Activated CD4-positive, alpha-beta T cell treated with anti-CD3 and anti-CD28 coated beads for 1 hour (primary cell): ENCODE measurements at places on chromosomes 5 and 9.

DNA sequence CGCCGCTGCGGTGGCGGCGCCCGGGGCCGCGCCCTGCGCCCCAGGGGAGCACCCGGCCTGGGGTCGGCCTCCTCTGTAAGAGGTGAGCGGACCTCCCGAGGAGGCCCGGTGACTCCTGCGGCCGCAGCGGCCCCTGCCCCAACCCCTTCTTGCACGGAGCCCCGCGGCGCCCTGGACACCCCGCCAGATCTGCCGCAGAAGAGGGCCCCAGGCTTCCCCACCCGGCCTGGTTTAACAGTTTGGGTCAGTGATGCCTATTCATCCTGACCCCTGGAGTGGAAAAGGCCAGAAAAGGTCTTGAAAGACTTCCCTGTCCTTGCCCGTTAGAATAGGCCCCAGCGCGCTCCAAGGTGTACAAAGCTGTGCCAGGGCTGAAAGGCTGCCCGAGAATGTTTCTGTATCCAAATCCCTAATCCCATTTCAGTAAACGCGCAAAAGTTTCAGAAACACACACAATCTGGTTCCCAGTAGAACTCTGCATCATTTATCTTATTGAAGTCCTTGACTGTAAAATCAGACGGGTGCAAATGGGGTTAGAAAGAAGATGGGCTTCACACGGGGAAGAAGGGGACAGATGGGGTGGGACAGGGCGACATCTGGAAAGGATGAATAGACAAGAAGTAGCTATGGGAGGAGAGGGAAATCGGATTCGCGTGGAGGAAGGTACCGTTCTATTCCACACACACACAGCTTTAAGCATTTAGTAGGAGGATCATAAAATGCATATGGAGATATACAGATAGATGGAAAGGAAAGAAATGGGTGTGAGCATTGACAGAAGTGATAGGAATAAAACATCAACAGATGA is 1.1 kb upstream of the SSBP2 start:
- no peak for DNase-seq

DNA sequence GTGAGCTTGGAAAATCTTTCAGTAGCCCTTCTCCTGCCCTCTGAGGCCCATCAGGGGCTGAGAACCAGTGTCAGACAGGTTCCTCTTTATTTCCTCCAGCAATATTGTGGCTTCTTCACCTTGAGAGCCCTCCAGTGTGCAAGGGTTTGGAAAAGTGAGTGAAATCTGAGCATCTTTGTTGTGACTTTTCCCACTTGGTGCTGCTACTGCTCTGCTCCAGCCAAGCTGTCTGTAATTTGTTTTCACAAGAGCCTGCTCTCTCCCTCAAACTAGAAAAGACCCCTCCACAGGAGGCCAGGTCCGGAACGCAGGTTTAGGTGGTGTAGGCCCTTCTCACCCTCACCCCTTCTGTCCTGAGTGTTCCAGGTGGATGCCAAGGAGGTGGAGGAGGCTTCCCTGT is 57.4 kb upstream of the SPRY4 start:
- DNase-seq: no peak

DNA sequence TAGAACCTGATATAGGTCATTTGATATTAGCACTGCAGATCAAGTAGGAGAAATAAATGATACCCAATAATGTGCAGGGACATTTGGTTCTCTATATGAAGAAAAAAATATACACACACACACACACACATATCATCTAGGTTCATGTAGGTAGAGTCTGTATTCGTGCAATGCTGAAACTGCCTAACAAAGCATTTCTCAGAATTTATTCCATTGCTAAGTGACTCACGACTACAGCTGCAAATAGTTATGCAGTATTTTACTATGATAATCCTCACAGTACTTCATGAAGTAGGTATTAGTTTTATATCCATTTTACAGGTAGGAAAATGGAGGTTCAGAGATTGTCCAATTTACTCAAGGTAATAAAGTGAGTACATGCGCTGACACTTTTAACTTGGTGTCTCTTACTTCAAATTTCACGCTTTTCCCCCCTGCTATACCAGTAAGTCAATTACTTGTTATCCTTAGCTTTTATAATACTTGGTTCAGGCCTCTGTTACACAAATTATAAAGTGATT is 2.4 kb downstream of the GIN1 start:
- no peak for DNase-seq

DNA sequence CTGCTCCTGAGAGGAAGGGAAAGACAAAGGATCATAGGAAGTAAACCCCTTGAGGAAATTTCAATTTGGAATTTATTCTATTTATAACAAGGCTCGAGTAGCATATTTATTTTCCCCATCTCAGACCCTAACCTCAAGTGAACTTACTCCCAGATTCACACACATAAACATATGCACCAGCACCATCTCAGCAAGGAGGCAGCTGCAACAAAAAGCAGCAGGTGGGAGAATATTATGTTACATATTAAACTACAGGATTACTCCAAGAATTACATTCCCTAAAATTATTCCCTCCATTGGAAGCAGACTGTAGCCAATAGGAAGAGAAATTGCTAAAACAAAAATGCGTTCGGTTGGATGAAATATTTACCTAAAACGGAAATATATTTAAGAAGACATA is 108.4 kb upstream of the PRSS3 start:
- DNase-seq: no peak

DNA sequence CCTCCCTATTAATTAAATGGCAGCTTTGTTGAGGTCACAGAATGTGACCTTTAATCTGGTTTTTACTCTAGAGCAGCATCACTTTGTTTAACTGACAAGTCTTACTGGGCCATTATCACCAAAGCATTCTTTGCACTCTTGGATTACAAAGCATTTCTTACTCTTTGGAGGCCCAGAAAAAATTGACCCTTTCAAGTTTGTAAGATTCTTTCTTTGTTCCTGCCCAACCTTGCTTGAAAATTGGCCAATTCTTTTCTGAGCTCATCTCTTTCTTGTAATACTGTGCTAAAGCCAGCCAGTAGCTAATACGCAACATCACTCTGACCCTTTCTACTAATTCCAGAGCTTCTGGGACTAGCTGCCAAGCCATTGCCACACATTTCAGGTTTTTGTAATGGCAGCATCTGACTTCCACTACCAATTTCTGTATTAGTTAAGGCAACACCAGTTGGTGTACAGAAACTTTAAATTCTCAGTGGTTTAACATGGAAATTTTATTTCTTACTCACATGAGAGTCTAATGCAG is 131.6 kb downstream of the PRDM6 start:
- DNase-seq: no peak

DNA sequence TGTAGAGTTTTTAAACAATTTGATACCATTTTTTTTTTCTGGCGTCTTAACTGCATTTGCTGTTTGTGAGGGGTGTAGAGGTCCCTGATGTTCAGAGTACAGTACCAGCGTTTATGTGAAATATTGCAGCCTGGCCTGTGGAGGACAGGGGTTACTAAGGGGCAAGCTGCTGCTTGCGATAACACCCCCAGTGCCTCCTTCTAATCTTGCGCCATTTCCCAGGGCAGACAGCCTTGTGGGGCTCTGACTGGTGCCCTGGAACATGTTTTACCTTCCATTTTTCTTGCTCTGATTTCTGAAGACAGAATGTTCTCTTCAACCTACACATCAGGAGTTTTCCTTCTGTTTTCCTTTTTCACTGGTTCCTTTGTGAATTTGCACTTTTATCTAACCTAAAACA is 142.9 kb downstream of the DOCK8 start:
- DNase-seq: no peak

GRCh38 chr9:110058304-110058953 is 149.5 kb downstream of the C9orf152 start:
- peak; percentile 29 for DNase-seq

GRCh38 chr9:121398374-121398773 is 28.3 kb upstream of the STOM start:
- no peak for DNase-seq

GRCh38 chr9:114006155-114006550 is 71.9 kb downstream of the AMBP start:
- DNase-seq: peak; percentile 3

GRCh38 chr5:67957374-67957773 is 258.2 kb upstream of the PIK3R1 start:
- no peak for DNase-seq

GRCh38 chr5:139566611-139567010 is 5.5 kb downstream of the UBE2D2 start:
- no peak for DNase-seq

DNA sequence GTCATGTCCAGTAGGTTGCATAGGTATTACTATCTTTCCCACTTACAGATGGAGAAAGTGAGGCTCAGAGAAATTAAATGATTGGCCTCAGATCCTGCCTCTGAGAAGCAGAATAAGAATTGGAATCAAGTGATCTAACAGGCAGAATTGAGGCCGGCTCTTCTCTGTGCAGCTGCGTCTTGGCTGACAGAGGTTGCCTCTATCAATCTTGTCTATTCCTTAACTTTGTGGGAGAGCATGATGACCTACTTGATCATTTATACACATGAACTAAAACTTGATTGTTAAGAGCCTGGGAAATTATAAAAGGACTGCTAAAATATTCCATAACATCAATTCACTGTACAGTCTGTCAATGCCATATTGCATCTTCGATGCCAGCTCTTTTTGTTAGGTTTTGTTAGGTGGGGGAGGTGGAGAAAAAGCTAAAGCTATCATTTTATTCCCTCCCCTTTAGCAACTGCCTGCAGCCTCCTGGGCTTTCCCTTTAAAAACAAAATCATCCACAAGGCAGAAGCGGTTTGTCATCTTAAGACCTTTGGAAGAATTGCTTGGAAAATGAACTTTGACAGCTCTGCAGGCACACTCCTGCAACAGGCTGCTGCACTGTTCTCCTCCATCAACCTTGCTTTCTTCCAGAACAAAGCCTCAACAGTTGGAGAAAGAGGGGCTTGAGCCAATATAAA is 247.4 kb downstream of the SMARCA2 start:
- no peak for DNase-seq

GRCh38 chr9:98795970-98796363 is 388 bp downstream of the ANKS6 start:
- DNase-seq: no peak

GRCh38 chr9:5514617-5515260 is 4.4 kb downstream of the PDCD1LG2 start:
- DNase-seq: no peak

DNA sequence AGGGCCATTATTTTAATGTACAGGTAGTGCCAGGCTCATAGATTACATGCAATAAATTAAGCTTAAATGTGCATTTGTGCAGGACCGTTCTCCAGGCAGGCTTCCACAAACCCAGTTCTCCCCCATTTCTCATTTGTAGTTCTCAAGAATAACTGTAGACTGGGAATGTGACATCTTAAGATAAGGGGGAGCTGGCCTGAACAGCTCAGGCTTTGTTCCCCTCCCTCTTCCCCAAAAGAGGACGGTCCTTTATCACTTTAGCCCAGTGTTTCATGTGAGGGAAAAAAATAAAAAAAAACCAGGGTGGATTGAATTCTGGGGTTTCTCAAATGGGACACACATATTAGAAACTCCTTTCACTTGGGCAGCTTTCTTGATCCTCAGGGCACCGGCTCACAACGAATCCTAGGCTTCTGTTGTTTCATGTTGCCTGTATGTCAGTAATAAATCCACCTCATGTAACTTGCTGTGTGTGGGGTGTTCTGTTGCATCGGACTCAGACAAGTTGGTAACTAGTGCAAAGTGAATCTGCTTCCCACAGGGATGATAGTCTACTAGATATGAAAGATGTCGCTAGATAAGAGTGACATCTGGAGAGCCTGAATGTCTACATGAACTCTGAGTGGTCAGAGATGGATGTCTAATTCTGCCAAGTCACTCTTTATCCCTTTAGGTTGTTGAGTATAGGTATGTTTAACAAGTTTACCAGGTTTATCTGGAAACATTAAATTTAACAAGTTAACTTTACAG is 2030.6 kb upstream of the NUDT12 start:
- no peak for DNase-seq

- DNase-seq: no peak
These were observed 21.7 kb downstream of the ERGIC1 start for GRCh38 chr5:172855597-172856292.

DNA sequence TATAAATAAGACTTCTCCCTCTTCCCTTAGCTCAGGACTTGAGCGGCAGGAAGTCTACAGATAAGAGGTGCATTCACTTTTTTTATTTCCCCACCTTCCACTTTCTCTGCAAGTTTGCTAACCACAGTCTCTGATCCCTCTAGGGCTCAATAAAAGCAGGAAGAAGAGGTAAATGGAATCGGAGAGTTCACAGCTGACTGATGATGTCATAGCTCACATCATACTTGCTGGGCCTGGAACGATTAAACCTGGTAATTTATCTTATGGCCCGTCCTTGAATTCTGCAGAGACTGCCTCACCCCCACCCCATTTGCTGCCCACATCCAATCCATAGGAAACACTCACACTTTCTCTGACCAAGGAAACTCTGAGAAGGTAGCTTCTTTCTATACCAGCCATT is 62.9 kb downstream of the DRD1 start:
- DNase-seq: no peak

DNA sequence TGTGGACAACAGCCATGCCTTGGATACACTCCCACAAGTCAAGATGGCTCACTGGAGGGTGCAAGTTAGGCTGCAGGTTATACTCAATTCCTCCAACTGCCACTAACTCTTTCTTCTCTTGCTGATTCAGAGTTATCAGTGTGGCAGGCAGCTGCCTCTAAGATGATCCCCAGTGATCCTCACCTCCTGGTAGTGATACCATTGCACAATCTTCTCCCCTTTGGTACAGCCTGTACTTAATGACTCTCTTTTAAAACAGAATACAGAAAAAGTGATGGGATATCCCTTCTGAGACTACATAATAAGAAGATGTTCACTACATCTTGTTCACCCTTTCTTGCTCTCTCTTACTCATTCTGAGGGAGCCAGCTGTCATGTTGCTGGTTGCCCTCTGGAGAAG is 323.1 kb downstream of the RAB3C start:
- no peak for DNase-seq

DNA sequence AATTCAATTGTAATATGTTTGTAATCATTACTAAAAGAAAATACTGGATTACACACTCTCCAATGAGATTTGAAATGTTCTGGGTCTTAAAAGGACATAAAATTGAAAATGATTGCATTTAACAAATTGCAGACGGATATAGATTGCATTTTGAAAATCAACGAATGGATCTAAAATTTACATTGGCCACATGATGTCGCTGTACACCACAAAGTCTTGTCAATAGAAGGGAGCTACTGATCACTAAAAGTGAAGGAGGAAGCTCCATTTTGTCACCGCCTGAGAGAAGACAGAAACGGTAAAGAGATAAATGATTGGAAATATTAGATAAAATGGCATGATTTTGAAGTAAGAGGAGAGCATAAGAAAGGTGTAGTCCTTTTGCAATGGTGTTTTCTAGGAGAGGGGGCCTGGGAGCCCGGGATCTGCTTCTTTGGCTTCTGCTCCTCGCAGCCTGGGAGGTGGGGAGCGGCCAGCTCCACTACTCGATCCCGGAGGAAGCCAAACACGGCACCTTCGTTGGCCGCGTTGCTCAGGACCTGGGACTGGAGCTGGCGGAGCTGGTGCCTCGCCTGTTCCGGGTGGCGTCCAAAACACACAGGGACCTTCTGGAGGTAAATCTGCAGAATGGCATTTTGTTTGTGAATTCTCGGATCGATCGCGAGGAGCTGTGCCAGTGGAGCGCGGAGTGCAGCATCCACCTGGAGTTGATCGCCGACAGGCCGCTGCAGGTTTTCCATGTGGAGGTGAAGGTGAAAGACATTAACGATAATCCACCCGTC is at the start of gene PCDHA1:
TSS of gene PCDHA1 (plus strand) at position 236 of the 782 bp plus-strand sequence.
- DNase-seq: no peak
